ENCODE measurements at places on chromosomes 1 and 21.
A peak's percentile ranks its signal among the peaks of the same experiment; 100 is the strongest.

GRCh38 chr1:246295968-246296367 lies 211.1 kb downstream of the SMYD3 start:
- no peak for DNase-seq

- peak; percentile 52 for DNase-seq
Measured at GRCh38 chr1:155093911-155094621, 15.4 kb downstream of the EFNA3 start.

DNA sequence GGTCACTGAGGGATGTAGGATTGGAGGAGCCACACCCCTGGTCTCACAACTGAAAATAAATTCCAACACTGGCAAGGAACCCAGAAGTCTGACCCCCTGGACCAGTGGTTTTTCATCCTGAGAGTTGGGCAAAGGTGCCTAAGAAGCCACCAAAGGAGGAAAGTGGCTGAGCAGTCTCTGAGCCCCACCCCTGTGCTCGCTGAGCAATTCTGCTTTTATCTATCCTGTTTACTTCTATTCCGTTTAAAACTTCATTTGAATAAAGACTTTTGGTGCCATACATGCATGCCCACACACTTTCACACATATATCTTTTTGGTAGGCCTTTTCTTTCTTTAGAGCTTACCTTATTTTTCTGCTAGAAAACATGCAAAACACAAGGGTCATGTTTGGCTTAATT lies 13.9 kb upstream of the CD53 start:
- no peak for DNase-seq

DNA sequence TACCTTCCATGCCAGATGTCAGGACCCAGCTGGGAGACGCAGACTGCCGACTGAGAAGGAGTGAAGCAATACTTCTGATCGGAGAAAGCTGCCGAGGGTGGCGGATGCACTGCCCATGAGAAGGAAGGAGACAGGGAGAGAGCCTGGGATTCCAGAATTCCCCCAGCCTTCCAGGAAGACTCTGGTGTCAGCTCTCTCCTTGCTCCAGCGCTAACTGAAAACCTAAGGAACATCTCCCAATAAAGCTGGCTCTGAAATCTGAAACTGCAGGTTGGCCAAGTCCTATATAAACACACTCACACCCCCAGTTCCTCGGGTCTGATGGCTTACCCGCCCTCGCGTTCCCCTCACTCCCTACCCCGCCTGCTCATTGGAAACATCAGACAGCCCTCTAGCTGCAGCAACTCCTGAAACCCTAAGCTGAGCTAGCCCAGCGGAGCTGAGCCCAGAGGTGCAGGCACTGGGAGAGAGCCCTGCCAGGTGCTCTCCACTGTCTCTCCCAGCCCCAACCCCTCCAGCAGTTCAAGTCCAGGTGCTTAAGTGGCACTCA lies 52.3 kb downstream of the PLEKHA6 start:
- DNase-seq = no peak

GRCh38 chr21:46111193-46111571 lies 13.3 kb downstream of the COL6A2 start:
- no peak for DNase-seq

DNA sequence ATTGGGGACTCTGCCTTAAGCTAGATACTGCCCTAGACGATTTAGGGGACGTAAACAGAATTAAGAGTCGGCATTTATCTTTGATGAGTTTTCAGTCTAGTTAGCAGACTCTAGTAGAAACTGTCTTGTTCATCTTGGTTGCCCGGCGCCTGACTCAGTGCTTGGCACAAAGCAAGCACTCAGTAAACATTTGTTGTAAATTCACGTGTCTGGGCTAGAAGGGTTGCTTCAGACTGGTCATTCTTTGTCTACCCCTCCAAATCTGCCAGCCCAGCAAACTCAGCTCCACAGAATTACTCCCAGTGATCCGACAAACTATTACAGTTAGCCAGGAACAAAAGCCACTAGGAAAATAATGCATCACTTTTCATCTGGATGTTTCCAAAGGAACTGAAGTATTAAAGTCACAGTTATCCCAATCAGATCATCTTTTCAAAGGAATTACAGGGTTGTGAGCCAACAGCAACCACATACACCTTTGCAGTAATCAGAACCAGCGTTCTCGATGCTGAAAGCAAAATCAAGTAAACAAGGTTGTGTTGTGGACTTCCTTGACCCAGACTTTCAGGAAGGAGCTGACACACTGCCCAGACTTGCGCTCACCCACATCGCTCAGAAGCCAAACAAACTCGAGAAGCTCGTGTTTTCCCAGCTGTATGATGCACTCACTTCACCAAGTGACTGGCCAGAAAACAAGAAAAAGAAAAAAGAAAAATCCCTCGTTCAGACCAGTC lies 66.5 kb upstream of the GADD45A start:
- DNase-seq = peak; percentile 6

- no peak for DNase-seq
Measured at GRCh38 chr1:22876359-22877111, 96.1 kb downstream of the LACTBL1 start.

DNA sequence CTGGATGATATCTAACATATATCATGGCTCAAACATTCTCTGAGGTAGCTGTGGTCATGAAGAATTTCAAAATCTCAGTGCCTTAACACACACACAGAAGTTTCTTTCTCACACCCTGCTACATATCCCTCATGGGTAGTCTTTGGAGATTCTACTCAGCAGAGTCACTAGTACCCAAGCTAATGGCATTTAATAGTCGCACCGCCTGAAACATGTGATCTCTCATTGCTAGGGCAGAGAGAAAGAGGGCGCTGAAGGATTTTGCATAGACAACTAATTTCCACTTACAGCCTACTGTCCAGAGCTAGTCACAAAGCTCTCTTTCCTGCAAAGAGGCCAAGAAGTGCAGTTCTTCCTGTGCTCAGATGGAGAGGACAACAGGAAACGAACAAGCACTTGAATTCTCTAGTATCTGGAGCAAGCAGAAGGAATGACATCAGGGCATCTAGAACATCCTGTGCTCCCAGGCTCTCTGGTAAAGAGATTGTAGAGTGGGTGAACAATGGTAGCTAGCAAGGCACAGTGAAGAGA lies 183.4 kb upstream of the PTBP2 start:
- DNase-seq = no peak

DNA sequence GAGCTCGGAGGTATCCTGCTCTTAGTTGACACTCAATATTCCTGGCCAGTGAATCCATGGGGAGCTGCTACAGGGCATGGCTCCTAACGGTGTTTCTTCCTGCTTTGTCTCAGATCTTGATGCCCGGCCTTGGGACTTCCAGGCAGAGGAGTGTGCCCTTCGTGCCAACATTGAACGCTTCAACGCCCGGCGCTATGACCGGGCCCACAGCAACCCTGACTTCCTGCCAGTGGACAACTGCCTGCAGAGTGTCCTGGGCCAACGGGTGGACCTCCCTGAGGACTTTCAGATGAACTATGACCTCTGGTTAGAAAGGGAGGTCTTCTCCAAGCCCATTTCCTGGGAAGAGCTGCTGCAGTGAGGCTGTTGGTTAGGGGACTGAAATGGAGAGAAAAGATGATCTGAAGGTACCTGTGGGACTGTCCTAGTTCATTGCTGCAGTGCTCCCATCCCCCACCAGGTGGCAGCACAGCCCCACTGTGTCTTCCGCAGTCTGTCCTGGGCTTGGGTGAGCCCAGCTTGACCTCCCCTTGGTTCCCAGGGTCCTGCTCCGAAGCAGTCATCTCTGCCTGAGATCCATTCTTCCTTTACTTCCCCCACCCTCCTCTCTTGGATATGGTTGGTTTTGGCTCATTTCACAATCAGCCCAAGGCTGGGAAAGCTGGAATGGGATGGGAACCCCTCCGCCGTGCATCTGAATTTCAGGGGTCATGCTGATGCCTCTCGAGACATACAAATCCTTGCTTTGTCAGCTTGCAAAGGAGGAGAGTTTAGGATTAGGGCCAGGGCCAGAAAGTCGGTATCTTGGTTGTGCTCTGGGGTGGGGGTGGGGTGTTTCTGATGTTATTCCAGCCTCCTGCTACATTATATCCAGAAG lies 16.7 kb downstream of the ALX3 start:
- peak; percentile 48 for DNase-seq

GRCh38 chr1:184775329-184775728 lies 20.7 kb upstream of the EDEM3 start:
- no peak for DNase-seq

- no peak for DNase-seq
Measured at GRCh38 chr1:23845163-23845562, 19.9 kb upstream of the HMGCL start.
